NCI-H2081 treated with DMSO at 0.1 percent for 48 hours (cell line): ENCODE measurements at places on chromosomes 11 and 22.
A peak's percentile ranks its signal among the peaks of the same experiment; 100 is the strongest.

GRCh38 chr11:61157743-61158142 is 3.5 kb downstream of the VPS37C start:
- DNase-seq, result no peak

DNA sequence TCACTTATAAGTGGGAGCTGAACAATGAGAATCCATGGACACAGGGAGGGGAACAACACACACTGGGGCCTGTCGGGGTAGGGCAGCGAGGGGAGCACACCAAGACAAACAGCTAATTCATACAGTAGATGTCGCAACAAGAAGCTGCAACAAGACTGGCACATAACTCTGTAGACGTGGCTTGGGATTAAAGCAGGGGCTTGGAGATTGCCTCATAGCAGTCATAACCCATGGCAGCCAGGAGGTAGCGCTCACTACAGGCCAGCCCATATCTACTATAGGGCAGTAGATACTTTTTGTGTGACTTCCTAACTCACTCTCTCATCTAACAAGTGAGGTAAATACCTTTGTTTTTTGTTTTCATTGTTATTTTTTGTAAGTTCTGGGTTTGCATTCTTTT is 1.7 kb upstream of the OR9G4 start:
- no peak for DNase-seq

- no peak for DNase-seq
Measured at GRCh38 chr22:39155421-39155820, 2.9 kb upstream of the CBX7 start.

GRCh38 chr11:19664886-19665548 is 47.6 kb upstream of the NAV2 start:
- no peak for DNase-seq

- DNase-seq, result peak; percentile 35
Measured at GRCh38 chr11:65574811-65575567, 864 bp upstream of the EHBP1L1 start.
